ENCODE measurements at places on chromosomes 12 and 14. TPM values are rescaled to one million over a fixed set of nuclear protein-coding genes. Genes with fewer than 3 reads are reported as not detected.

The ALDH1L2 gene
- total RNA-seq: 5.5 TPM

The P2RX2 gene
- 2.8 TPM for total RNA-seq

The ENDOU gene
- total RNA-seq: 2.3 TPM

The EML1 gene
- total RNA-seq: 44.8 TPM

The PLEKHD1 gene
- total RNA-seq: not detected

The KRT72 gene
- total RNA-seq: 0.31 TPM

The LRP1 gene
- total RNA-seq: 592 TPM

The PPP1R1A gene
- total RNA-seq: 168 TPM

The ITGA5 gene
- 292 TPM for total RNA-seq

The GPR137C gene
- total RNA-seq: 1.1 TPM

The FIGNL2 gene
- total RNA-seq: 0.63 TPM

The SERPINA9 gene
- not detected for total RNA-seq

The WIF1 gene
- 3.5 TPM for total RNA-seq

The TEX52 gene
- not detected for total RNA-seq

The WNT1 gene
- total RNA-seq: 0.60 TPM

The CLEC4E gene
- total RNA-seq: 2.7 TPM

The KRT3 gene
- total RNA-seq: not detected

The AHNAK2 gene
- total RNA-seq: 33.6 TPM

The KLRG1 gene
- total RNA-seq: 9.5 TPM

The DENR gene
- total RNA-seq: 22.3 TPM

The BCL11B gene
- 0.56 TPM for total RNA-seq

The ADAMTS20 gene
- not detected for total RNA-seq

The SERPINA3 gene
- total RNA-seq: 111 TPM

The COL2A1 gene
- not detected for total RNA-seq

The TMEM132D gene
- total RNA-seq: not detected

Data from omental fat pad (tissue), 4 donors.